Bronchus fibroblast of lung (primary cell): ENCODE measurements at places on chromosomes 12 and 14. TPM values are rescaled to one million over a fixed set of nuclear protein-coding genes. Genes with fewer than 3 reads are reported as not detected.

The ACTN1 gene
- total RNA-seq, result 311 and 333 TPM in 2 replicates

The SLC25A29 gene
- 19.9 and 22.2 TPM in 2 replicates for total RNA-seq

The SLC22A17 gene
- 10.4 and 13.8 TPM in 2 replicates for total RNA-seq

The HOXC6 gene
- 0.17 and 0.89 TPM in 2 replicates for total RNA-seq

The BHLHE41 gene
- 0.45 and 0.84 TPM in 2 replicates for total RNA-seq

The PIANP gene
- total RNA-seq, result 0.17 and 0.74 TPM in 2 replicates

The KRT6A gene
- total RNA-seq, result 0.17 and 0.30 TPM in 2 replicates

The ENDOU gene
- not detected in 2 replicates for total RNA-seq

The SIX1 gene
- 48.8 and 50.4 TPM in 2 replicates for total RNA-seq

The AMHR2 gene
- not detected in 2 replicates for total RNA-seq

The FAM181A gene
- not detected in 2 replicates for total RNA-seq

The TAS2R43 gene
- total RNA-seq, result 0.15 TPM in 1 of 2 replicates, not detected in the other

The TCL1B gene
- total RNA-seq, result not detected in 2 replicates

The SLC25A47 gene
- not detected in 2 replicates for total RNA-seq

The DNAJC22 gene
- 9.1 and 9.6 TPM in 2 replicates for total RNA-seq

The NUAK1 gene
- 3.0 and 3.5 TPM in 2 replicates for total RNA-seq

The TSPAN8 gene
- total RNA-seq, result not detected in 2 replicates

The ATXN3 gene
- 4.6 and 17.0 TPM in 2 replicates for total RNA-seq

The BMP4 gene
- 7.3 and 7.4 TPM in 2 replicates for total RNA-seq

The LRP1-AS gene
- total RNA-seq, result not detected in 2 replicates

The LRRK2 gene
- 0.74 and 0.84 TPM in 2 replicates for total RNA-seq

The TBK1 gene
- total RNA-seq, result 11.3 and 11.8 TPM in 2 replicates

The SERPINA12 gene
- total RNA-seq, result not detected in 2 replicates

The SNRNP35 gene
- 12.0 and 16.3 TPM in 2 replicates for total RNA-seq

The SPTB gene
- total RNA-seq, result not detected in 2 replicates

The AICDA gene
- not detected in 2 replicates for total RNA-seq

The SCNN1A gene
- 0.67 and 1.0 TPM in 2 replicates for total RNA-seq

The AMDHD1 gene
- total RNA-seq, result 0.15 TPM in 1 of 2 replicates, not detected in the other

The NTS gene
- not detected in 2 replicates for total RNA-seq

The MSRB3 gene
- total RNA-seq, result 14.9 and 17.8 TPM in 2 replicates

The KRT6B gene
- not detected in 2 replicates for total RNA-seq
